BE2C (cell line): ENCODE measurements at places on chromosomes 2 and 18.
A peak's percentile ranks its signal among the peaks of the same experiment; 100 is the strongest.

DNA sequence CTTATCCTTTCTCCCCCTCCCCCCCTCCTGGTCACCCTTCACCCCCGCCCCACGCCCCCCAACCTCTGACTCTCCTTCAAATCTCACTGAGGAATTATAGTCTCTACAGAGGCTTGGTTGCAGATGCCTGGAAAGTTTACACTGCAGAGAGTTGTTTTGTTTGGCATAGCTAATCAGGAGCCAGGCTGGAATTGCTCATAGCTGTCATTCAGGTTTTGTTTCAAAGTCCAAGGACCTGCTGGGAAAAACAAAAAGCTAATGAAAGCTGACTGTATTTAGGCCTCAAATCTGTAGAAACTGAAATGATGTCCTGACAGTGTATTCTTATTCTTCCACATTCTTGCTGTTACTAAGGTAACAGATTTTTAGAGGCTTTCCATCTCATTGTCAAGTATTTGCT lies 22.6 kb downstream of the GREB1L start:
- no peak for DNase-seq

DNA sequence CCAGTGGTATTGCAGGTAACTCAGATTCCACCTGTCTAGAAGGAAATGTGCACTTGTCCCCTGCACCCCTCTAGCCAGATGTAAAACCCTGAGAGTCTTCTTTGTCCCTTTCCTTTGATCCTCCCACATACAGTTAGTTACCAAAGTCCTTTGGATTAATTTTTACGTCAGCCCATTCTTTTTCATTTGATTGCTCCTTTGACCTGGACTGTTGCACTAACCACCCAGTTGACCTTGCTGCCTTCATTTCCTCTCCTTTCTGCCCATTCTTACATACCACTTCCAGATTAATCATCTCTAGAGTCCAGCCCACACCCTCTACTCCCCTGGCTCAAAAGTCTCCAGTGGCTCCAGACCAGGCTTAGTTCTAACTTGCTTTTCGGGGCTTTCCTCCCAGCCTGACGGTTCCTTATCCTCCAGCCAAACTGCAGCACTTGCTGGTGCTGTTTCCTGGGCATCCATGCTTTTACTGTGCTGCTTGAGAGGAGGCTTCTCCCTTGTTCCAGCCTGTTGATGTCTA lies 99.3 kb downstream of the SPTBN1 start:
- DNase-seq: no peak

- DNase-seq: peak; percentile 59
Observed at GRCh38 chr2:201633661-201634249, 9.5 kb downstream of the TMEM237 start.

GRCh38 chr2:149629026-149629425 lies 41.5 kb upstream of the MMADHC start:
- DNase-seq: no peak

DNA sequence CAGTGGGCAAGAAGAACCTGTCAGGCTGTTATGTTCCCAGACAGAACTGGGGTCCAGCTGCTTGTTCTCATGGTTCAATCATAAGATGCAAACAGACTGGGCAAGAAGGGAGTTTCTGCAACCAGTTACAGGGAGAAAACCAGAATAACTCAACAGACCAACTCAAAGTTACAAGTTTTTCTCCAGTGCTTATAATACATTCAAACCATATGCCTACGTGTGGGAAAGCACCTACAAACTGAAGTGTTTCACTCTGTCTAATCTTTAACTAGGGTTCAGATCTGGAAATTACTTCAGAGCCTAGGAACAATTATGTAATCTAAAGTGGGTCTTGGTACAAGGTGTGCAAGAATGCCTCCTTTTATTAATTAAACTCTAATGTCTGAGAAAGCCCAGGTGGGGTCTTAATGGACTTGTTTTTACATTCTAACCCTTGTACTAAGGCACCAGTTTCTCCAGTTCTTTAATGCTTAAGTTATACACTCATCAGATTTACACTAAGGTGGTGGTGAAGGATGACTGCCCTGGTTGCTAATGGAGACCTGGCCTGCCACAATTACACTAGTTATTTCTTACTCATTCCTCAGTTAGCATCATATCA lies 951.9 kb downstream of the TSN start:
- no peak for DNase-seq

DNA sequence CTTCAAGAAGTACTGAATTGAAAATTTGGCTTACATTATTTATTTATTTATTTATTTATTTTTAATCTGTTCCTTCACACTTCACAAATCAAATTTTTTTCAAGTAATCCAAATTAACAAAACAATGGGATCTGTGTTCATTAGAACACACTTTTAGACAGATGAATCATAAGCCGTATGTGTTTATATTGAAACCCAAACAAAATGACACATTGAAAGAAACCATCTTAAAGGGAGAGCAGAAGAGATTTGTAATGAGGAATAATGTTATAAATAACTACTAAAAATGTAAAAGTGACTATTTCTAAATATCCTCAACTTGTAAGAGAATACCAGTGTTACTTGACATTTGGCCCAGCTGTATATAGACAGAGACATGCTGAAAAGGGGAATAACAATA lies 991.0 kb upstream of the CHAC2 start:
- DNase-seq: no peak

- DNase-seq: no peak
Observed at GRCh38 chr18:47995654-47996053, 65.2 kb upstream of the SMAD2 start.
